ENCODE measurements at places on chromosomes 6 and 20.

GRCh38 chr6:38264605-38265004, 375.1 kb downstream of the BTBD9 start:
- DNase-seq = no peak

- DNase-seq = no peak
Observed at GRCh38 chr6:105321207-105321606, 81.7 kb downstream of the PREP start.

- no peak for DNase-seq
Observed at GRCh38 chr6:114998492-114998891, 655.7 kb upstream of the HS3ST5 start.

GRCh38 chr6:8236956-8237355, 134.6 kb upstream of the EEF1E1 start:
- DNase-seq = no peak

DNA sequence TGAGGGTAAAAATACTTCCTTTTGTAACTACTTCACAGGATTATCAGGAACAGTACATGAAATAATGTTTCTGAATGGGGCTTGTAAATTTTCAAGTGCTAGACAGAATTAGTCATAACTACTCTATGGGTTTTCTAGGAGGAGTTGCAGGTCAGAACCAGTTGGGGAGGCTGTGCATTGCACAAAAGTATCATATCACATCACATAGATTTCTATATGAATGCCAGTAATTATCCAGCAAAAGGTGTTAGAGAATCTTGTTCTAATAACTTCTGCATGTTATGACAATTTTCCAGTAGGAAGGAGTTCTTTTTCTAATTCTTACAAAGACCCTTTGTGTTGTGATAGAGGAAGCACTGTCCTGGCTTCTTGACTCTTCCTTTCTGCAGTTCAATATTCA, 551.6 kb downstream of the COL12A1 start:
- peak; percentile 1 for DNase-seq

- no peak for DNase-seq
Observed at GRCh38 chr6:128067446-128068118, 166.7 kb upstream of the THEMIS start.

DNA sequence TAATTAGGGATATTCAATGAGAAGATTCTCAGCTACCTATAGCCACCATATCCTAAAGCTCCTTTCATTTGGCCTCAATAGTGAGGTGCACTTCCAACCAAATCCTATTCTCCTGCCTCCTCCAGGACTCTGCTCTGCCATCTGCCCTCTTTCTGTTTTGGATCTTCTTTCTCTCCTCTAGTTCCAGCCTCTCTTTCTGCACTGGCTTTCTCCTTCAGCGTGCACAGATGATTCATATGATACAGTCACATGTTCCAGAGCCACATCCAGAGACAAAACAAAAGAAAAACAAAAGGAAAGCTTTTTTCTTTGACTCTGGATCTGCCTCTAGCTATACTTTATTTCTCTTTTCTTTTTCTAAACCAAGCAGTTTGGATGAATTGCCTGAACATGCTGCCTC, 531.9 kb upstream of the MAN1A1 start:
- DNase-seq = no peak

DNA sequence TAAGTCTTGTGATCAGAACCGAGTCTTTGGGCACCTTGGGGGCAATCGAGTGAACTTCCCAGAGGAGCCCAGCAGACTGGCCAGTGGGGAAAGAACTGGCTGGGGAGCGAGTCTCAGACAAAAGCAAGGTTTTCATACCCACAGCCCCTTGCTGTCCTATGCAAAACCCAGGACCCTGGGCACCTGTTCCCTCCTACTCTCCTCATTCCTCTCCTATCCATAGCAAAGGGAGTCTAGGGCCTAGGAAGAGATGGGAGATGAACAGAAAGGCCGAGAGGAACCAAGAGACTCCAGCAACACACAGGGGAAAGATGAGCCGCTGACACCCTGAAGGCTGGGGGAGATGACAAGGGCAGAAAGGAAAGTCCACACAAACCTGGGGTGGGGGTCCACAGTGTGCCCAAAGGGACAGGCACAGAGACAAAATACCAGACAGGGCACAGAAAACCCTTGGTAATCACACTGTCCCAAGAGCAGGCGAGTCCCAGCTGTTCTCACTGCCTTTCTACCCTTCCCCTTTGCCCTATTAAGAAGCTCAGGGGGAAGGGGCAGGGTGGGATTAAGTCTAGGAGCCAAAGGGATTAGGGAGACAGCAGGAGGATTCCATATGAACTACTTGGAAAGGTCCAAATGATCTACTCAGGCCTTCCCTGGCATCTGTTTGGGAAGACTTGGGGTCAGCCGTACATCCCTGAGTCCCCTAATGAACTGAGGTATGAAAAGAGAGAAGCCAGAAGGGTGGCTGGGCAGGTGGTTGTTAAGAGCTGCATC, 6.5 kb downstream of the PPP1R18 start:
- no peak for DNase-seq

- no peak for DNase-seq
Observed at GRCh38 chr6:15453622-15454021, 207.8 kb downstream of the JARID2 start.

DNA sequence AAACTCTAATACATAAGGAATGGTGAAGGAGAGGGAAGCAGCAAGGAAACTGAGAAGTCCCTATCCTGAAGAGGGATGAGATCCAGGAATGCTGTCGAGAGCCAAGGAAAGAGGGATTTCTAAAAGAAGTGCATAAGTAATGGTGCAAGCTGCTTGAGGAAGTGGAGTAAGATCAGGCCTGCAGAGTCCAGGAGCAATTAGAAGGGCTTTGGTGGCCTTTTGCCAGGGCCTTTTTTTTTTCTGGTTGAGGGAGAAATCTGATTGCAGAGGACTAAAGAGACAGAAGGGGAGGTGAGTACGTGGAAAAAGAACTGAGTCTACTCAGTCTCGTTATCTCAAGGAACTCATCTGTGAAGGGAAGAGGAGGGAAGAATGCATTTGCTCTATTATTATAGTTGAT, 396.2 kb downstream of the UTRN start:
- peak; percentile 35 for DNase-seq

- DNase-seq = no peak
Observed at GRCh38 chr20:62580052-62580451, 62.3 kb upstream of the SLCO4A1 start.

GRCh38 chr20:24873025-24873620, 75.9 kb upstream of the CST7 start:
- no peak for DNase-seq

DNA sequence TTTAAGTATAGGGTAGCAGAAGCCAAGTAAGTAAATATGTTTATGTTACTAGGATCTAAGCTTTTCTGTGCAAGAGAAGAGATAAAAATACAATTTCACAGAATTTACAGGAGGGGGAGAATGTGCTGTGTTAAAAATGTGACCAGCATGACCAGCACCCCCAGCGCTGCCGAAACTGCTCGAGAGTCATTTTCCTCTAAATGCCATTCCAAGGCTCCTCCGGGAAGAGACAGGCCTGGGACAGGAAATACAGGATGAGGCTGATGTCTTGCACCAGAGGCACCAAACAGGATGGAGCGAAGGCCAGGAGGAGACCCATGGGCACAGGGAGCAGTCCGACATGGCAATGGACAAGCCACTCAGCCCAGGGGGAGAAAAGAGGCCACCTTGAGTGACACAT, 21.1 kb downstream of the TAF4 start:
- DNase-seq = no peak

DNA sequence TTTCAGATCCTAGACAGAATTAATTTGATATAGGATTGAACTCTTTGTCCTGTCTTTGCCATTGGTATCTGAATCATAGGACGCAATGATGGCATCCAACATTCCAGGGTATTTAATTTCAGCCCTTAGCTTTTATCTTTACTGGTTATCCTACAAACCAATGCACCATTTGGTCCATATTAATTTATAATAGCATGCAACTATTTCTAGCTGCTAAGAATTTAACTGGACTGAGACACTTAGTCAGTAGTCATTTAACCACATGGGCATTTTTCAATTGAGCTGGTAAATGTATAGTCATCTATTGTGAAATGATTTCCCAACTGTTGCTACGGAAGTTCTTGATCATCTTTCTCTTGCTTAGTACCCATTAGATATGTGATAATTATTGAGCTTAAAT, 141.1 kb downstream of the CD164 start:
- DNase-seq = peak; percentile 46

- peak; percentile 94 for DNase-seq
Observed at GRCh38 chr6:11772109-11772825, 6.3 kb downstream of the ADTRP start.

- peak; percentile 10 for DNase-seq
Observed at GRCh38 chr6:56046576-56046975, 171.2 kb upstream of the BMP5 start.

GRCh38 chr20:45365444-45365970, 2.6 kb downstream of the SYS1 start:
- DNase-seq = no peak

- no peak for DNase-seq
Observed at GRCh38 chr6:159777240-159777904, 12.0 kb downstream of the TCP1 start.

Data from EH (cell line).